ENCODE measurements at places on chromosomes 5 and 9. TPM values are rescaled to one million over a fixed set of nuclear protein-coding genes. Genes with fewer than 3 reads are reported as not detected.

The DAPK1 gene
- 27.7 TPM for total RNA-seq

The SPATA31D4 gene
- total RNA-seq, result not detected

The UCK1 gene
- 29.9 TPM for total RNA-seq

The TAF1L gene
- total RNA-seq, result not detected

The ZBTB26 gene
- total RNA-seq, result 6.0 TPM

The IL3 gene
- not detected for total RNA-seq

The INSL4 gene
- total RNA-seq, result not detected

The STPG3 gene
- not detected for total RNA-seq

The RAB3C gene
- total RNA-seq, result not detected

The SHISAL2B gene
- not detected for total RNA-seq

The TMEM232 gene
- total RNA-seq, result 1.6 TPM

The BTNL3 gene
- not detected for total RNA-seq

The TMEM252 gene
- not detected for total RNA-seq

The ENG gene
- 33.0 TPM for total RNA-seq

The GRXCR2 gene
- total RNA-seq, result not detected

The SPARC gene
- total RNA-seq, result 1,844 TPM

The FOXD4L3 gene
- not detected for total RNA-seq

The CA9 gene
- total RNA-seq, result not detected

The IRX1 gene
- 26.1 TPM for total RNA-seq

The DDX4 gene
- not detected for total RNA-seq

The CDC20B gene
- under 0.01 TPM for total RNA-seq

The PLPPR1 gene
- not detected for total RNA-seq

The IFNA21 gene
- total RNA-seq, result not detected

The PTPRD gene
- total RNA-seq, result 2.2 TPM

The SNCAIP gene
- 0.65 TPM for total RNA-seq
